ENCODE measurements at places on chromosomes 7 and 10.

DNA sequence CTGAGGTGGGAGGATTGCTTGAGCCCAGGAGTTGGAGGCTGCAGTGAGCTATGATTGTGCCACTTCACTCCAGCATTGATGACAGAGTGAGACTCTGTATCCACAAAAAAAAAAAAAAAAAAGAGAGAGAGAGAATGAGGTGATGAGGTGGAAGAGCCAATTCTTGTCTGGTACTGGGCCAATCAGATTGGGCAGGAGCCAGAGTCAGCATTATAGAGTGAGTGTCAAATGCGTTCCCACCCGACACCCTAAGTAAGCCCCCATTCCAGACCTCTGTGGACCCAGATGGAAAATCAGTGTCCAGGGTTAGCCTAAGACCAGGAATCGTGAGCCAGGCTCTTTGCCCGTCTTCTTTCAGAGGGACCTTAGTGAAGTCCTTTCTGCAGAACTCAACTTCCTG lies 83.9 kb downstream of the WIPF3 start:
- DNase-seq: no peak

DNA sequence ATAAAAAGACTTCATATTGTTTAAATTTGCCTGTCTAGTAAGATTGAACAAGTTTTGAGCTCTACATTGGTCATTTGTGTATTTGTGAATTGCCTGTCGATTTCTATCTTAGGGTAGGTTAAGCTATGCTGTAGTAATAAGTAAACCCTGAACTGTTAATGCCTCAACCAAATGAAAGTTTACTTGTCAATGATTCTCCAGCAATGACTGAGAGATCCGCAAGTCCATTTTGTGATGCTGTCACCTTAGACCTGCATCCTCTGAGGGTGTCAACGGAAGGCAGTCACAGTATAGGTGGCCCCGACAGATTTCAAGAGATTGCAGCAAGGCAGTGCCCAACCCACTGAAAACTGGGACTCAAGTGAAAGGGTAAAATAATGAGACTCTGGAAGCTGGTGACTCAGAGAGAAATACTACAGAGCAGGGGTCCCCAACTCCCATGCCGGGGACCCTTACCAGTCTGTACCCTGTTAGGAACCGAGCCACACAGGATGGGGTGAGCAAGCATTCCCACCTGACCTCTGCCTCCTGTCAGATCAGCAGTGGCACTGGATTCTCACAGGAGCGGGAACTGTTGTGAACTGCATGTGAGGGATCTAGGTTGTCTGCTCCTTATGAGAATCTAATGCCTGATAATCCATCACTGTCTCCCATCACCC lies 10.8 kb upstream of the PHYH start:
- DNase-seq: no peak

GRCh38 chr7:120615703-120616102 lies 242.2 kb downstream of the TSPAN12 start:
- no peak for DNase-seq

DNA sequence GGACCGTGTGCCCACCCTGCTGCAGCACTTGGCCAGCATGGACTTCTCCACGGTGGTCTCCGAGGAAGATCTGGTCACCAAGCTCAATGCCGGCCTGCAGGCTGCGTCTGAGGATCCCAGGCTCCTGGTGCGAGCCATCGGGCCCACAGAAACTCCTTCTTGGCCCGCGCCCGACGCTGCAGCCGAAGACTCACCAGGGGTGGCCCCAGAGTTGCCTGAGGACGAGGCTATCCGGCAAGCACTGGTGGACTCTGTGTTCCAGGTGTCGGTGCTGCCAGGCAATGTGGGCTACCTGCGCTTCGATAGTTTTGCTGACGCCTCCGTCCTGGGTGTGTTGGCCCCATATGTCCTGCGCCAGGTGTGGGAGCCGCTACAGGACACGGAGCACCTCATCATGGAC lies 1.4 kb downstream of the RBP3 start:
- no peak for DNase-seq

DNA sequence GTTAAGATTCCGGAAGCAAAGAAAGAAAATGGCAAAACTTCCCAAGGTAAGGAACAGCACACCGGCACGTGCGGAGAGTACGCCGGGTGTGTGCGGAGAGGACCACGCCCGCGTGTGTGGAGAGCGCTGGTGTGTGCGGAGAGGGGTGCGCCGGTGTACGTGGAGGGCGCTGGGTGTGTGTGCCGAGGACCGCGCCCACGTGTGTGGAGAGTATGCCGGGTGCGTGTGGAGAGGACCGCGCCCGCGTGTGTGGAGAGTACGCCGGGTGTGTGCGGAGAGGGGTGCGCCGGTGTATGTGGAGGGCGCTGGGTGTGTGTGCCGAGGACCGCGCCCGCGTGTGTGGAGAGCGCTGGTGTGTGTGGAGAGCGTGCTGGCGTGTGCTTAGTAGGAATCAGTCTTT lies 48.6 kb upstream of the DPYSL4 start:
- no peak for DNase-seq

DNA sequence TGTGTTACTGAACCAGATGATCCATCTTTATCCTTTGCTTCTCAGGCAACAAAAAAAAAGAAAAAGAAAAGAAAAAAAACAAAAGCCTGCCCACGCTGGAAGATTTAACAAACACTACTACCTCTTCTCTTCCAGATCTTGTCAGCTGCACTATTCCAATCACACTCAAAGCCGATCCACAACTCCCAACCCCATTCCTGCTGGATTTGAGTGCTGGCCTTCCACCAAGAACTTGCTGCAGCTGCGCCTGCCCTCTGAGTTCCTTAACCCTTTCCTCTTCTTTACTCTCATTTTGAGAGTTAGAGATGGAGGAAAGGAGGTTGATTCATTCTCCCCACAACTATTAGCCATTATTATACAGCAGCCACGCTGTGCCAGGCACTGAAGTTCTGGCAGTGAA lies 16.0 kb upstream of the ITGA8 start:
- DNase-seq: no peak

DNA sequence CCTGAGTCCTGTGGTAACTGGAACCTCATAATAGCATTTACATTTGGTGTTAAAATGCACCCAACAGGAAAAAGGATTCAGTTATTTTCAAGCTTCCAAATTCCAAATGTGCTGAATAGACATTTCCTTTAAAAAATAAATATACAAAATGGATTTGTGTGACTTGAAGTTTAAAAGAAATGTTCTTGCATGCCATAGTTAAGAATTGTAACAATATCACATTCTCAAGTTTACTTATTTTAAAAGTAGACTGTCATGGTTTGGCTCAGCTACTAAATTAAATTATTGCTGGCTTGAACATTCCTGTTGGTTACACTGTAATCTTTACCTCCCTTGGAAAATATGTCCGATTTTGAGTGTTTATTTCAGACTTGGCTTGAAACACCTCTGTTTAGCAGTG lies 31.5 kb downstream of the BICC1 start:
- DNase-seq: no peak

GRCh38 chr7:155188821-155189581 lies 108.7 kb upstream of the INSIG1 start:
- DNase-seq: no peak

DNA sequence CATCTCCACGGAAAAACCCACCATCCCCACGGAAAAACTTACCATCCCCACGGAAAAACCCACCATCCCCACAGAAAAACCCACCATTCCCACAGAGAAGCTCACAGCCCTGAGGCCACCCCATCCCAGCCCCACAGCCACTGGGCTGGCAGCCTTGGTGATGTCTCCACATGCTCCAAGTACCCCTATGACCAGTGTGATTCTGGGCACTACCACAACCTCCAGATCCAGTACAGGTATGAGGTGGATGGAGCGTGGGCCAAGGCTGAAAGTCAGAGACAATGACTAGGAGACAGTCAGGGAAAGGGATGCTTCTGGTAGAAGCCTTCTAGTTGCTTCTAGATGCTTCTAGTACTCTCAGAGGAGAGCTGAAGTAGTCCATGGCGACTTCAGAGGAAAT lies 19.6 kb downstream of the ZAN start:
- DNase-seq: peak; percentile 50

- no peak for DNase-seq
These were observed 50.8 kb upstream of the IFRD1 start for GRCh38 chr7:112399501-112399900.

GRCh38 chr10:8224591-8224990 lies 170.1 kb downstream of the GATA3 start:
- no peak for DNase-seq

- peak; percentile 92 for DNase-seq
These were observed 29.2 kb downstream of the ZNF783 start for GRCh38 chr7:149291036-149291780.

DNA sequence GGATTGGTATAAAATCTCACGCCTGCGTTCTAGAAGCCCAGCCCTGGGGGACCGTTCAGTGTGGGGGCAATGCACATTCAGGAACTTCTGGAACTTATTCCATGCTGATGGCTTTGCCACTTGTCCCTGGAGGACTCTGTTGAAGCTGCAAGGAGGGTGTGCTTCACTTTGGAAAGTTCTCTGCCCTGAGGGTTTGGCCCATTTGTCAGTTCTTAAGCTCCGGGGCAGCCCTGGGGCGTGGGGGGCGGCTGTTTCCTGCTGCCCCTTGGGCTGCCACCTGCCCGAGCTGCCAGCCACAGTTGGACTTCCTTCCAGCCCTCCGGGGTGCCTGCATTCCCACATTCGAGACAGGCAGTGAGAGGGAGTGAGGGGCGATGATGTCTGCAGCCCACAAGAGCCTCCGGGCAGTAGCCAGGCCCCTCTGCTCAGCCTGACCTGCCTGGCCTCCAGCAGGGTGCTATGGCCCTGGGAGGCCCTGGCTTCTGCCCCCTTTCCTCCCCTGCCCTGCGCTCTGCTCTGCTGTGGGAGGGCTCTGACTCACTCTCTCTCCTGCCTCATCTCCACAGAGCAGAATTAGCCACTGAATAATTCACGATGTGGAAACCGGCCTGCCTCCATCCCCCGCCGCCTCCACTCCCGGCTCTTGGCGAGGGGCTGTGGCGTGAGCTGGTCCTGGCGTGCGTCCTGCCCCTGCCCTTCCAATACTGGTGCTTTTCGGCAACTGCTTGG lies 1.9 kb downstream of the TTYH3 start:
- peak; percentile 43 for DNase-seq

GRCh38 chr7:114033475-114033874 lies 114.7 kb upstream of the PPP1R3A start:
- DNase-seq: no peak

GRCh38 chr7:122136078-122136477 lies 8.0 kb downstream of the AASS start:
- no peak for DNase-seq

DNA sequence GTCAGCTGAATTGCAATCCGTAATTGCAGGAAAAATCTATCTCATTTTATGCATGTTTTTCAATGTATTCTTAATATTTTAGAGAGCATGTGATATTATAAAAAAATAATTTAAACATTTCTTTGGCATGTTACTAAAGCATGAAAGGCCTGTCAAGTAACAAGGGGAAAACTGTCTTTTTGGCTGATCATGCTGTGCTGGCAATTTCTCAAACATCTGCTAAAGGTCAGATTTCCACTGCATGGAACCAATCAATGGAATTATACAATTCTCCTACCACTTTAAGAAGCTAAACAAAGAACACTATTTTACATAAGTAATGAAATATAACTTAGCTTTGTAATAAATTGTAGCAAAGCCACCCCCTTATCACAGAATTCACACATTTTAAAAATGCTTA lies 49.4 kb downstream of the JMJD1C start:
- DNase-seq: no peak

DNA sequence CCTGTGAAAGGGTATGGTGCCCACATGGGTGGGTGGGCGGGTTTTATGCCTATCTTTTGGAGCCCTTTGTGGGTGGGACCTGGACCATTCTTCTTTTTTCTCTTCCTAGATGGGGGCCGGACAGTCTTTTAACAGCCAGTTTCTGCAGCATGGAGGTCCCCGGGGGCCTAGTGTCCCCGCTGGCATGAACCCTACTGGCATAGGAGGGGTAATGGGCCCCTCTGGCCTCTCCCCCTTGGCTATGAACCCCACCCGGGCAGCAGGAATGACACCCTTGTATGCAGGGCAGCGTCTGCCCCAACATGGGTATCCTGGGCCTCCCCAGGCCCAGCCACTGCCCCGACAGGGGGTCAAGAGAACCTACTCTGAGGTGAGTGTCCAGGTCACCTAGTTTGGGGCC lies 9.1 kb downstream of the ZMIZ2 start:
- no peak for DNase-seq

DNA sequence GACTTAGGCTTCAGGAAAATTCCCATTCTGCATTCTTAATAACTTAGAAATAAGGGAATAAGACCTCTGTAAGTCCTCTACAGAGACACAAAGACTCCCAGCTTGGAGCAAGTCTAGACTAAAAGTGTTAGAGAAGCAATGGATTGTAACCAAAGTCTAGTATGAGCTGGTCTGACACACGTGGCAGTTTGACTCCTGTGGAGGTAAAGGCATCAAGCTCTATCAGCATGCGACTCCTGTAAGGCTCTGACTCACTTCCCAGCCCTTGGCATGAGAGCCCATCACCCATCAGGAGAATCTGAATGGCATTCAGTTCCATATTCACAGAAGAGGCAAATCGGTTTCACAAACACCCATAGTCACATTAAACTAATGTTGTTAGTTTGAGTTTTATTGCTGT lies 4.4 kb upstream of the VSTM4 start:
- DNase-seq: no peak

- DNase-seq: no peak
These were observed 627.4 kb downstream of the CALN1 start for GRCh38 chr7:71784781-71785180.

GRCh38 chr7:44733708-44734481 lies 14.8 kb upstream of the ZMIZ2 start:
- no peak for DNase-seq

- no peak for DNase-seq
These were observed 97.0 kb downstream of the CDH23 start for GRCh38 chr10:71493741-71494140.

- no peak for DNase-seq
These were observed 137.2 kb downstream of the ARHGAP22 start for GRCh38 chr10:48467669-48468068.

DNA sequence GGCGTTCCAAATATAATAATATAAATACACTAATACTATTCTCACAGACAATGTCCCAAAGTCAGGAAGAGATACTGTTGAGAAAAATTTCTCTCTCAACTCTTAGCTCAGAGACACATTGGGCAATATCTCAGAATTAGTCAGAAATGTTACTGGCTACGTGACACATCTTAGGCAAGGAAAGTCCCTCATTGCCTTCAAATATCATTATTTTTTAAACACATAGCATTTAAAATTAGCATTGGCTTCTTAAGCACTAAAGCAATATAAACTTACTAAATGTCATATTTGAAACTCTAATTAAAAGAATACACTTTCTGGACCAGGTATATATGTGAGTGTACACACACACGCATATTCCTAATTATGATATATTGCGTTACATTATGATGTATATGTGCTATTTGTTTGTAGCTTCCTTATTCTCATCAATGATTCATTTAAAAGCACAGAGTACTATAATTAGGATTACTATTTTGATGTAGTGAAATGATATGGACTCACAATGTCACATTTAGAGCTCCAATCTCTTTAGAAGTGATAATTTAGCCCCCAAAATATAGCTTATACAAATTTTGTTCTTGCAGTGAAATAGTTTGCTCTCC lies 255.8 kb downstream of the TWIST1 start:
- no peak for DNase-seq

DNA sequence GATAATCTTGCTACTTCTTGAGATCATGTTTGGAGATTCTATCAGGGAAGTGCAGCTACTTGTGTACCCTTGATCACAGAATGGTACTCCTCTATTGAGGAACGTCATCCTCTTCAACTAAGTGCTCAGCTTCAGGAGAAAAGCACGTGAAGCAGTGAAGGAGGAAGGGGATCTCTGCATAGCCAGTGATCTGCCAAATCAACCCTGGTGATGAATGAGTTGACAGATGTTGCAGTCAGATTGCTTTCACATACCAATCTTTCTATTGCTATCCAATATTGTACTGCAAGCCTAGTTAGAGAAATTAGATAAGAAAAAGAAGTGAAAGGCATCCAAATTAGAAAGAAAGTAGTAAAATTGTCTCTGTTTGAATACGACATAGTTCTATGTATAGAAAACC lies 309.4 kb downstream of the TWIST1 start:
- DNase-seq: no peak

All from Karpas-422 (cell line).